ENCODE measurements at places on chromosomes 4 and X. TPM values are rescaled to one million over a fixed set of nuclear protein-coding genes. Genes with fewer than 3 reads are reported as not detected.

GRCh38 chrX:35025820-35026219, 83.2 kb downstream of the FAM47B start:
- H3K27me3 ChIP-seq = no peaks in the 10 kb centered on the region
- H3K27ac ChIP-seq = no peak overlapping the region
- no peaks in the 10 kb centered on the region for H3K36me3 ChIP-seq
- no peaks in the 10 kb centered on the region for H3K4me1 ChIP-seq
- H3K4me3 ChIP-seq = no peak overlapping the region

DNA sequence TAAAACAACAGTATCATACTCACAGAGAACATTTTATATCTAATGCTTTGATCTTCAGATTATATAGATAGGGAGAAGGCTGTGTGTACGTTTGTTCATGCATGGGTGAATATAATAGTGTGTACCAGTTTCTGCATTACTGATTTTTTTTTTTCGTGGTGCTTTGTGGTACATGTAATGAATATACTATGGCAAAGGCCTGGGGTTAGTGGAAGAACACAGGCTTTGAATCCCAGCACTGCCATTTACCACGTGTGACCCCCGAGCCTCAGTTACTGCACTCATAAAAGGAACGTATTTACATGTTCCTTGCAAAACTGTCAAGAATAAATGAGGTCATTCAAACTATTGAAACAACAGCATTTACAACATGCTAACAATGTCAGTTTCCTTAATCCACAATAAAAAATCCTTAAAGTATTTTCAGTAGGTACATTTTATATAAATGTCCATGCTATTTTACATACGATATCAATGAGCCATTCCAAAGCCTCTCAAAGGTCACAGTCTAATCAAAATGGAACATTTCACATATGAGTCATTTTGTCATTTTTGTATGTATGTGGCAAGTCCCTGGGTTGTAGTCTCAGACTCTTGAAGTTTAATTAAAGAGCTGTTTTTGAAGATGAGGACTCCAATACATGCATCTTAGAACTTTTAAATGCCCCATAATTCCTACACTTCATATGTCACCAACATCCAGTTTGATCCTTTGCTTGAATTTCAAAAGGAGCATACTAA, 242.8 kb downstream of the PPP3CA start:
- H3K4me3 ChIP-seq = no peak overlapping the region
- H3K4me1 ChIP-seq = no peaks in the 10 kb centered on the region
- no peak overlapping the region for H3K27ac ChIP-seq
- H3K36me3 ChIP-seq = no peaks in the 10 kb centered on the region
- DNase-seq = no peak
- H3K27me3 ChIP-seq = no peaks in the 10 kb centered on the region

DNA sequence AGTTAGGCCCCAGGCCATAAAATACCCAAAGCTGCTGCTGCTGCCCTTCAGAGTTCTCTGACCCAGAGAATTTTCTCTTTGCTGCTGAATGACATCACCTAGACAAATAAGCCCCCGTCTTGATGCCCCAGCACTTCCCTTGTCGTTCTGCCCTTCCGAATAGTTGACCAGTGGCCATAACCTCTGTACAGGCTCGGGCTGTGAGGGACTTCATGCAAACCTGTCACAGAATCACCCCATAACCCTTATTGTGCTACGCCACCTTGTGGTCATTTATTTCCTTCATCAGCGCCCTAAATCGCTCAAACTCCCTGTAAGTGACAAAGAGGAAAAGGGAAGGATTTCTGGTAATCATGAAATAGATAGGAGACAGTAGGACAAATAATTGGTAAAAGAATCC, 18.8 kb downstream of the SPACA5 start:
- H3K4me1 ChIP-seq = peaks cover 6% of the 10 kb centered on the region
- peak; percentile 86 for DNase-seq
- no peak overlapping the region for H3K4me3 ChIP-seq
- H3K27ac ChIP-seq = no peak overlapping the region
- no peaks in the 10 kb centered on the region for H3K27me3 ChIP-seq
- no peaks in the 10 kb centered on the region for H3K36me3 ChIP-seq

HTN1 gene
- not detected for total RNA-seq

DNA sequence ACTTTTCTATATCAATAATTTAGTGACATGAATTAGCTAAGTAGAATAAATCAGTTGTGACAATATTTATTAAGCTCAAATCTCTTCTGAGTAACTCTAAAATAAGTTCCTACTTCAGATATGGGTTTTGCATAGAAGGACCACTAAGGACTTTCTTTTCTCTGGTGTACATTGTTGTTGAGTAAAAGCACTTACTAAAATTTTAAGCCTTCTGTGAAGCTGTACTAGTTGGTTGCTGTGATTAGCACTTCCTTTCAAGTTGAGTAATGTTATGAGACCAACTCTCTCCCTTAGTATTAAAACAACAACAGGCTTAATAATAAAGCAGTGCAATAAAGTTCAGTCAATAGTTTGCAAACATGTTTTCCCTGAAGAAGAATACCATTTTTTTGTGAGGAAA, 667.4 kb upstream of the NDST4 start:
- DNase-seq = peak; percentile 86
- peaks cover 68% of the 10 kb centered on the region for H3K4me1 ChIP-seq
- no peaks in the 10 kb centered on the region for H3K36me3 ChIP-seq
- peak overlapping the region; percentile 58 for H3K4me3 ChIP-seq
